CD4-positive, alpha-beta T cell treated with Interleukin-15 for 4 hours (primary cell): ENCODE measurements at places on chromosomes 13 and 19.

GRCh38 chr19:4519521-4520277 lies 1.4 kb upstream of the PLIN4 start:
- no peak for DNase-seq

DNA sequence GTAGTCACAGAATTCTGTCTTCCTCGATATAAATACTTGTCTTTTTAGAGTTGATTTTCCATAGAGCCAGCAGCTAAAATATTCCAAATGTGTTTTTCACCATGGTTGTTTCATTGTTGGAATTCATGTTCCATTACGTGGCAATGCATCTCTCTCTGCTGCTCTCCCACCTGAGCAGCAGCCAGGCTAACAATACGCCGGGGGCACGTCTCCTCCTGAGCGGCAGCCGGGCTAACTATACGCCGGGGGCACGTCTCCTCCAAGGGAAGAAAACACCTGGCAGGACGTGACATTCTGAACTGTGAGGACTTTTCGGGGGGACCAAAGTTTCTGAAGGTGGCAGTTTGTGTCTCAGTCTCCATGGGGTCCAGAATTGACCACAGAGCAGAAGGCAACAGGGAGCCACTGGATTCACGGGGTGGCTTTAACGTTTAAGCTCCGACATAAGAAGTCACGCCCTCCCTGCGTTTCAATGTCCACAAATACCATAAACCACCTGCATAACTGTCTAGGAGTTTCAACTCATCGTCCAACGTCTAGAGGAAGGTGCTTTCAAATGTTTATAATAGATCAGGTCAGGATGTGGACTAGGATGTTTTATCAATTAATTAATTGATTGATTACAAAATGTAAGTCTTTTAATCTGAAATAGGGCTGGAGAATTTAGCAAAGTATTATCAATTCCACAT lies 15.1 kb downstream of the PLPP2 start:
- DNase-seq = no peak

DNA sequence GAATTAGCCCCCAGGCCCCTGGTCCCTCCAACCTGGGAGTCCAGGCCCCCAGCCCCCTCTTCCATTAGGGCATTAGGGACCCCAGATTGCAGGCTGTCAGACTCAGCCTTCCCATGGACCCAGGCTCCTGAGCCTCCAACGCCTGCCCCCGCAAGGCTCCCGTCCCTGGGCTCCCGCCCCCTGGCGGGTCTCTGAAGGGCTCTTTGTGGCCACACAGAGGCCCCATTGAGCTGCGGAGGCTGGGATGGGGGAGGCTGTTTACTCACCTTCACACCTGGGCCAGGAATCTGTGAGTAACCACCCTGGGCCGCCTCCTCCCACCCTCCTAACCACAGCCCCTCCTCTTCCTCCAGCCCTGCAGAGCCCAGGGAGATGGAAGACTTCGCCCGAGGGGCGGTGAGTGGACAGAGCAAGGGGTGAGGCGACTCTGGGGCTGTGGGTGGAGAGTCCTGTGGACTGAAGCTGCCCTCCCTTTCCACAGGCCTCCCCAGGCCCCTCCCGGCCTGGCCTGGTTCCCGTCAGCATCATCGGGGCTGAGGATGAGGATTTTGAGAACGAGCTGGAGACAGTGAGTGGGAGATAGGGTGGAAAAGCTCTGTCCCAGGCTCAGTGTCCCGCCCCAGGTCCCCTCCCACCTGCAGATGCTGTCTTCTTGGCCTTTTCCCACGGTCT lies 4.9 kb downstream of the ARHGEF1 start:
- DNase-seq = peak; percentile 88

GRCh38 chr19:5985098-5985783 lies 7.3 kb upstream of the RANBP3 start:
- DNase-seq = no peak

- no peak for DNase-seq
Measured at GRCh38 chr13:52703482-52703881, 36.1 kb downstream of the CNMD start.

GRCh38 chr13:47306991-47307390 lies 410.1 kb upstream of the HTR2A start:
- no peak for DNase-seq

GRCh38 chr19:45110851-45111266 lies 17.9 kb downstream of the PPP1R37 start:
- DNase-seq = no peak

GRCh38 chr19:18362934-18363542 lies 22.6 kb downstream of the PGPEP1 start:
- no peak for DNase-seq

GRCh38 chr13:50527612-50528509 lies 315.6 kb downstream of the DLEU7 start:
- no peak for DNase-seq

DNA sequence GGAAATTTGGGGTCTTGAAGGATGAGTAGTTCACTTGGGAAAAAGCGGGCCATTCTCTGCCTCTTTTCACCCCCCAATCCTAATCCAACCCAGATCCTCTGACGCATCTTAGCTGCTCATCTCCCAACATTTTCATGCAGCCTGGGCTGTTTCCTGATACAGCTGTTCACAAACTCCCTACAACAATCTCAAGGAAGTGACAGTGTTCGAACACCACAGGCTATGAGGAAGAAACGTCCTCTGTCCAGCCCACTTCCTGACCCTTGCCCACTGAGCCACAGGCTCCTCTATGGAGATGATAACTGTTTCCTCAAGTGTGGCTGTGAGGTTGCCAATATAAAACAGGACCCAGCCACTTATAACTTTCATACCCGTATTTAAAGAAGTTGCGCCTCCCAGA lies 16.2 kb downstream of the LMTK3 start:
- no peak for DNase-seq

GRCh38 chr13:96172066-96172465 lies 82.2 kb downstream of the HS6ST3 start:
- no peak for DNase-seq

DNA sequence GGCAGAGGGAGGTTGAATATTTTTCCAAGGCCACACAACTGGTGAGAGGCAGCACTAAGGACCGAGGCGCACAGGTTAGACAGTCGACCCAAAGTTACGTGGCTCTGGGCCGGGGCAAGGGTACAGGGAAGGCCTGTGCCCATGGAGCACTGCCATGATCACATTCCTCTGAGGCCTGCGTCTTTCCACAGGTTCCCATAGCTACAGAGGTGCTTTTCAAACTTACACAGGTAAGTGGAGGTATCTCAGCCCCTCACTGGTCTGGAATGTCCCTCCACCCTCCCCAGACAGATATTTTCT lies 814 bp downstream of the ZNF211 start:
- DNase-seq = no peak

GRCh38 chr19:2977746-2978138 lies 378 bp downstream of the TLE6 start:
- no peak for DNase-seq

DNA sequence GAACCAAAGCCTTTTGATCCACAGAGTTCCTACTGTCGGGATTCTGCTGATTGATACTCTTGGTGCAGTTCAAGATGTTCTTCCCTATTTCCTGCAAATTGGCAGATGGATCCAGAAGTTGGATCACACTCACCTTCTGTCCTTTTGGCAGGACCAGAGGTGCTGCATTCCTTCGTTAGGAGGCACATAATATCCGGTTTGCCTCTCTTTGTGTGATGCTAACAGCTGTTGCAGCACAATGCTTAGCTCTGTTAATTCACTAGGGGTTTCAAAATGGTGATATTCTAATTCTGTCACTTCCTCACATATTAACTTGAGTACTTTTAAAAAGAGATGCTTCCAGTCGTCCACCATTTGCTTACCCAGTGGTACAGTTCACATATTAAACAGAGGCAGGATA lies 15.2 kb upstream of the CHST8 start:
- DNase-seq = no peak
